ENCODE measurements at places on chromosomes 16 and 17. TPM values are rescaled to one million over a fixed set of nuclear protein-coding genes. Genes with fewer than 3 reads are reported as not detected.

- no peak for DNase-seq
- no peaks in the 10 kb centered on the region for H3K36me3 ChIP-seq
- H3K27ac ChIP-seq: no peak overlapping the region
- no peaks in the 10 kb centered on the region for H3K4me1 ChIP-seq
- no peaks in the 10 kb centered on the region for H3K27me3 ChIP-seq
- no peak overlapping the region for H3K4me3 ChIP-seq
Measured at GRCh38 chr16:24367186-24367710, 111.1 kb downstream of the CACNG3 start.

DNA sequence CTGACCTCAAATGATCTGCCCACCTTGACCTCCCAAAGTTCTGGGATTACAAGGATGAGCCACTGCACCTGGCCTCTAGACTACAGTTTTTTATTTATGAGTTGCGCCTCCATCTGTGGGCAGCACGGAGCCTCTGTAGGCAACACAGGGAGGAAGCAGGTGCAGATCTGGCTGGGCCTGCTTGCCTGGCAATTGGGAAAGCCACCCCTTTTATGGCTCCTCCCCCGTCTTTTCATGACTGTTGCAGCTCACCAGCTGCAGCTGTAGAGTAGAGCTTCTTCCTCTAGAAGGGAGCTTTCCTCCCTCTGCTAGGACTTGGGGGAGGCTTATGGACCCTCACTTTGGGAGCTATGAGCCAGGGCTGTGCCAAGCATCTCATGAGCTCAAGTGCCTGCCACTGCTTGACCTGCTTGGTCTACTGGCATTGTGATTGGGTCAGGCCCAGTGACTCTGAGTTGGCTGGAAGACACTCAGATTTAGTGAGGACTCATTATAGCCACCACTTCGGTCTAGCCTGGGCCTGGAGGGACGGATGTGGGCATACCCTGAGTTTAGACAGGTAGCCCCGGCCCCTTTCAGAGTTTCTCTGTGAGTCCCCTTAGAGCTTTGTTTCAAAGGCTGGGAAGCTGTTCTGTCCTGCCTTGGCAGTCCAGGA is 6.9 kb upstream of the SLC7A6 start:
- H3K36me3 ChIP-seq: peaks cover 23% of the 10 kb centered on the region
- H3K4me1 ChIP-seq: peaks cover 13% of the 10 kb centered on the region
- H3K27ac ChIP-seq: peak overlapping the region; percentile 68

DNA sequence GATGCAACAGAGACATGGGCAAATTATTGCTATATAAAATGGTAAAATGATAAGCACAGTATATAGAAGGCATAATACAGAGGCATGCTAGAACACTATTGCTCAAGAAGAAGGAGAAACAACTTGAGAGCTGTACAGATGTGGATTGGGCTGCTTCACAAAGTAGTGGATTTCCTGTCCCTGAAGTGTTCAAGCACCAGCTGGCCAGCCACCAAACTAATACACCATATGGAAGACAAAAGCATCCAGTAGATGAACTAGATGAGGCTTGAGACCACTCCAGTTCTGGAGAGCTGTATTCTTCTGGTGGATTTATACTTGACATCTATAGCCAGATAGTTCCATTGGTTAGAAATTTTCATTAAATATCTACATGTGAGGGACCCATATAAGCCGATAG is 134.1 kb upstream of the GNAO1 start:
- no peak overlapping the region for H3K27ac ChIP-seq
- no peak overlapping the region for H3K4me3 ChIP-seq
- no peaks in the 10 kb centered on the region for H3K4me1 ChIP-seq
- DNase-seq: no peak
- H3K36me3 ChIP-seq: no peaks in the 10 kb centered on the region
- H3K27me3 ChIP-seq: no peaks in the 10 kb centered on the region

- no peaks in the 10 kb centered on the region for H3K36me3 ChIP-seq
- peak overlapping the region; percentile 85 for H3K27ac ChIP-seq
- H3K4me3 ChIP-seq: no peak overlapping the region
- H3K4me1 ChIP-seq: peaks cover 27% of the 10 kb centered on the region
- H3K27me3 ChIP-seq: no peaks in the 10 kb centered on the region
Measured at GRCh38 chr17:82003411-82004381, 19.0 kb downstream of the CENPX start.

- H3K27ac ChIP-seq: no peak overlapping the region
- no peaks in the 10 kb centered on the region for H3K36me3 ChIP-seq
- no peak overlapping the region for H3K4me3 ChIP-seq
- DNase-seq: no peak
Measured at GRCh38 chr17:50620858-50621257, 13.8 kb upstream of the ABCC3 start.

DNA sequence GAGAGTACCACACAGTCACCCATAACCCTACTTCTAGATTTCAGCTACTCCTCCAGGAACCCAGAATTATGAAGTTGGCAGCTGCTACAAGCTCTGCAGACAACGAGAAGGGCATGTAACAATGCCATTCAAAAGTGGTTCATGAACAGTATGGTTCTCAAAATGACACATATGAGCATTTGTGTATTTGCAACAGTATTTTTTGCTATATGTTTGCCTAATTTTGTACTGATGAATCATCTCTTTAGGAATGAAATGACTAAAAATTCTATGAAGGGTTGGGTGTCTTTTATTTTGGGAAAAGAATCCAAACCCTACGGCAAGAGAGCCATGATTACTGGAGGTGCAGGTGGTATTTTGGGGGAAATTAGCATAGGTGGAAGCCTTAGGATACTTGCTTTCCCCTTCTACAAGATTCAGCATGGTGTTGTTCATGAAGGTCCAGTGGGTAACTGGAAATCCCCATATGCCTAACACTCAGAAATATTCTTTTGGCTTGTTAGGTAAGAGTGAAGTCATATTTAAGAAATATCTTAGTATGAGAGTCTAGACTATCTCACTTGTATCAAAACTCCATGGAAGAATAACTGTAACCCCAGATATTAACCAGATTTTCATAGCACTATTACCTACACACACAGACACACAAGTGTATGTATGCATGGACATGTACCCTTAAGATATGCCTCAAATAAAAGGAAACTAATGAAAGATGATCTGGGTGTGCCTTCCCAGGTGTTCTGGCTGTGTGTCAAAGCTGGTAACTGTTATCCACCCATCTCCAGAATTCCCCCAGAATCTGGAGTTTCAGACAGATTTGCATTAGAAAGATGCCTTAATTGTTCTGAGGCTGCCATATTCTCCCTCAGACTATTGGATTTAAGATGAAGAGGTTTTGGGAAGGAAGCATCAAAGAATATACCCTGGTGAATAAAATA is 688.2 kb upstream of the SOX9 start:
- no peaks in the 10 kb centered on the region for H3K36me3 ChIP-seq
- H3K27me3 ChIP-seq: no peaks in the 10 kb centered on the region
- no peak overlapping the region for H3K4me3 ChIP-seq
- H3K27ac ChIP-seq: no peak overlapping the region
- H3K4me1 ChIP-seq: peaks cover 3% of the 10 kb centered on the region

- peak; percentile 44 for DNase-seq
- H3K4me3 ChIP-seq: no peak overlapping the region
- peaks cover 8% of the 10 kb centered on the region for H3K4me1 ChIP-seq
- no peak overlapping the region for H3K27ac ChIP-seq
- no peaks in the 10 kb centered on the region for H3K36me3 ChIP-seq
Measured at GRCh38 chr17:29838961-29839360, 91.1 kb downstream of the SSH2 start.

DNA sequence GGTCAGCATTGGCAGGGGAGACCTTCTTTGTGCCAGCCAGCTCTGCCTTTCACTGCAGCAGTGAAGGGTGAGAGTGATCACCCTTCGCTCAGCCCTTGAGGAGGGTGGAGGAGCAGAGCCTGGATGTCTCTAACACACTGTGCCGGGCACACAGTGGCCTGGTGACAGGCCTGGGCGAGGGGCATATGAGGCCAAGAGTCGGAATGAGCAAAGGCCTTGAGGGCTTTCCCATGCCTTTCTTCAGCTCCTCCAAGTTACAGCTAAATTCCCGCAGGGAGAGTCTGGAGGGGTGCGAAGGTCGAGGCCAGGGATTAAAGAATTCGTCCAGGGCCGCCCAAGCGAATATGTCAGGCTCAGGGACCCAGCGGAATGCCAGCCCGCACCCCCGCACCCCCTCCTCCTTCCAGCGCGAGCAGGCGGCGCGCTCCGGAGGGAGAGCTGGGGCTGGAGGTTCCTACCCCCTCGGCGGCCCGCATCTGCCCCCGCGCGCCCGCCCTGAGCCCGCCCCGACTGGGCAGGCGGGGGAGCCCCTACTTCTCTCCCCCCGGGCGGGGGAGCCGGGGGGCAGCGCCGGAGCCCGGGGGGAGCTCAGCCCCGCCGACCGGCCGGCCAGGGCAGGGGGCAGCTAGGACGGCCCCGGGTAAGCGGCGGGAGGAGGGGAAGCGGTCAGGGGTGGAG is at the start of gene RASL10B:
RASL10B (plus strand) TSS at position 401 of the 678 bp plus-strand sequence. CDS start 3,546 bp downstream, outside the sequence.
- DNase-seq: peak; percentile 31
- H3K4me3 ChIP-seq: peak within 1 kb of the TSS; percentile 58
- no peaks in the 10 kb centered on the region for H3K27me3 ChIP-seq
- H3K27ac ChIP-seq: no peak within 1 kb of the TSS
- H3K36me3 ChIP-seq: no peaks in the 10 kb centered on the region
- peaks cover 10% of the 10 kb centered on the region for H3K4me1 ChIP-seq

- H3K4me1 ChIP-seq: peaks cover 4% of the 10 kb centered on the region
- H3K27me3 ChIP-seq: no peaks in the 10 kb centered on the region
- no peak overlapping the region for H3K4me3 ChIP-seq
- peaks cover 8% of the 10 kb centered on the region for H3K36me3 ChIP-seq
- H3K27ac ChIP-seq: no peak overlapping the region
Measured at GRCh38 chr16:11706180-11706742, 36.4 kb downstream of the TXNDC11 start.

CD79B gene
- not detected for total RNA-seq

BOLA2B gene
- total RNA-seq: 407 TPM

GRCh38 chr17:28366605-28367004 is 1.6 kb upstream of the SEBOX start:
- peaks cover 7% of the 10 kb centered on the region for H3K4me1 ChIP-seq
- peaks cover 9% of the 10 kb centered on the region for H3K36me3 ChIP-seq
- H3K4me3 ChIP-seq: no peak overlapping the region
- no peaks in the 10 kb centered on the region for H3K27me3 ChIP-seq
- no peak overlapping the region for H3K27ac ChIP-seq

CSH2 gene
- not detected for total RNA-seq

DNA sequence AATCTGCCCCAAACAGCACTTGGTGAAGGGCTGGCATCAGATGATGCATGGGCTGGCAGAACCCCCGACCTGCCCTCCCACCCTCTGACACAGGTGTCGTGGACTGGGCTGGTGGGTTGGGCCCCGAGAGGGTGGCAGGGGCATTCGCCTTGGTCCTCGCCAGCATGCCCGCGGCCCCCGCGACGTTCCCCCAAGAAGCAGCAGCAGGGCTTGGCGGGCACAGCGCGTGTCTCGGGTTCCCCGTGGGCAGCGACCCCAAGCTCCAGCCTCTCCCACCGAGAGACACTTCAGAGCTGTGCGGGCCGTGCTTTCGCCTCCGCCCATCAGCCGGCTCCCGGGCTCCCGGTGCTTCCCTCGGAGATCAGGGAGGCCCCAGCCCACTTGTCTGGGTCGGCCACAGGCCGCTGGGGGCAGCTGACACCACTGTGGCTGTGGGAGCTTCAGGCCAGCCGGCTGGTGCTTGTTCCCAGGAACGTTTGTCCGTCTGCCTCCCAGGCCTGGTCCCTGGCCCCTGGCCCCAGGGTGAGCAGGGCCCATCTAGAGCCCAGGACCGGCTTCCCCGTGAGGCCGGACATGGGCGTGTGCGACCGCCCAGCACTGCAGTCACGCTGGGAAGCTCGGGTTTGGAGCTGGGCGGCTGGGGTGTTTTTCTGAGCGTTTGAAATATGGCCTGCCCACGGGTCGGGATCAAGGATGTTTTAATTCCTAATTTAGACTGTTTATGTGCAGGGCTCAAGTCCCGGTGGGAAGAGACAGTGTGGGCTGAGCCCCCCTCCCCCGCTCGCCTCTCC is 16.6 kb downstream of the CACNA1H start:
- no peak overlapping the region for H3K4me3 ChIP-seq
- H3K27ac ChIP-seq: peak overlapping the region; percentile 15
- DNase-seq: no peak
- no peaks in the 10 kb centered on the region for H3K27me3 ChIP-seq

DNA sequence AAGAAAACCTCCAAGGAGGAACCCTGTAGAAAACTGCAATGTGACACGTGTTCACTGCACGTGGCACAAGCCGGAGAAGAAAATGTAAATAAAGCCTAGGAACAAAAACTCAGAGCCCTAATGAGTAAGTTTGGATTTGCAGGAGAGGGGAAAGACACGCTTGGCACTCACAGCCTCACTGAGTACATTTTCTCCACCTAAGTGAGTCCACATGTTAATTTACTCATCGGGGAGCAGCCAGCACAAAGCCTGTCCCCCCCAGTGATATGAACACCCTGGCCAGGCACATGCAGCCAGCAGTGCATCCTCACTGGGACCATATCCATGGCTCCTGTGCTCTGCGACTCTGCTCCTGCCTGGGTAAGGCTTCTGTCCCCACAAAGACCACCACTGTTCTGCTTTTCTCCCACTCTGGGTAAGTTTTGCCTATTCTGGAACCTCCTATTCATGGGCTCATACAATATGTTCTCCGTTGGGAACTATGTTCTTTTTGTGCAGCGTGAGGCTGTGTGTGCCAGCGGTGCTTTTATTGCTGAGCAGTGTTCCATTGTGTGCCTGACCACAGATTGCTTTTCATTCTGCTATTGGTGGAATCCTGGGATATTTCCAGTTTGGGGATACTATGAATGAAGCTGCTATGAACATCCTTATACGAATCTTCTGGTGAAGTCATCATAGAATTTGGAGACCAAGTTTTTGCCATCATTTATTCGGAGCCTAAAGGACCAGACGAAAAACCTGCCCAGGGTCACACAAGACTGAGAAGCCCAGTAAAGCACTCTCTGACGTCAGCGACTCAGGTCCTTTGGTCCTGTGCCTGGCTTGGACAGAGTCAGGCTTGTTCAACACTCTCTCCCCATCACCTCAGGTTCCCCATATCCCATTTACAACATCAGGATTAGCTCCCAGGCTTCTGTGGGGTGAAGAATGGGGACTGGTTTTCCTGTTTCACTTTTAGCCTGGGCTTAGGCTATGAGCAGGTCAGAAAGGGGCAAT is 53.3 kb downstream of the RNF112 start:
- H3K27me3 ChIP-seq: peaks cover 3% of the 10 kb centered on the region
- H3K4me1 ChIP-seq: peaks cover 4% of the 10 kb centered on the region
- H3K27ac ChIP-seq: peak overlapping the region; percentile 56
- DNase-seq: peak; percentile 18

DNA sequence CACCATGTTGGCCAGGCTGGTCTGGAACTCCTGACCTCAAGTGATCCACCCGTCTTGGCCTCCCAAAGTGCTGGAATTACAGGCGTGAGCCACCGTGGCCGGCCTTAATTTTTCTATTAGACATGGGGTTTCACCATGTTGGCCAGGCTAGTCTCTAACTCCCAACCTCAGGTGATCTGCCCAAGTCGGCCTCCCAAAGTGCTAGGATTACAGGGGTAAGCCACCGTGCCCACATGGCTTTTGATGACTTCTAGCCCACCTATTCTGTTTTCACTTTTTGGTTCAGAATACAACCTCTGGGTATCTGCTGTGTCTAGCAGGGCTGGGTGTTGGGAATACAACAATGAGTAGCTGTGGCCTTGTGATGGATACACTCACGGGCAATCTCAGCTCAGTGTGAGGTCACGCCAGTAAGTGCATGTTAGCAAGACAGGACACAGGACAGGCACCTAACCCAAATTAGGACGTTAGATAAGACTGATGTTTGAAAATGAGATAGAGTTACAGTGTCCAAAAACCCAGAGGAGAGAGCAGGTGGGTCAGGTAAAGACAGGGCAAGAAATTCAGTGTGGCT is 14.1 kb upstream of the YWHAE start:
- peaks cover 1% of the 10 kb centered on the region for H3K4me1 ChIP-seq
- H3K27me3 ChIP-seq: no peaks in the 10 kb centered on the region
- no peak overlapping the region for H3K4me3 ChIP-seq
- DNase-seq: no peak

- H3K4me1 ChIP-seq: peaks cover 3% of the 10 kb centered on the region
- no peak overlapping the region for H3K27ac ChIP-seq
- DNase-seq: no peak
- no peaks in the 10 kb centered on the region for H3K36me3 ChIP-seq
- H3K27me3 ChIP-seq: peaks cover 56% of the 10 kb centered on the region
Measured at GRCh38 chr17:46977750-46978488, 1.1 kb downstream of the RPRML start.

CYGB gene
- total RNA-seq: 1.3 TPM
